ENCODE measurements at places on chromosomes 16 and 17. TPM values are rescaled to one million over a fixed set of nuclear protein-coding genes. Genes with fewer than 3 reads are reported as not detected.

Gene PIK3R5
- total RNA-seq: 2.7 TPM

Gene MRPL45
- 39.5 TPM for total RNA-seq

Gene KRTAP4-6
- not detected for total RNA-seq

Gene TOX3
- not detected for total RNA-seq

GRCh38 chr17:60641810-60642220, 35.8 kb upstream of the BCAS3 start:
- DNase-seq: no peak

- no peak for DNase-seq
These were observed 355.6 kb downstream of the GRIN2A start for GRCh38 chr16:9826656-9827055.

GRCh38 chr17:78200451-78200850, 13.3 kb downstream of the AFMID start:
- DNase-seq: no peak

GRCh38 chr17:9064311-9064834, 43.1 kb downstream of the NTN1 start:
- no peak for DNase-seq

GRCh38 chr17:4675791-4676190, 28.1 kb downstream of the PELP1 start:
- no peak for DNase-seq

DNA sequence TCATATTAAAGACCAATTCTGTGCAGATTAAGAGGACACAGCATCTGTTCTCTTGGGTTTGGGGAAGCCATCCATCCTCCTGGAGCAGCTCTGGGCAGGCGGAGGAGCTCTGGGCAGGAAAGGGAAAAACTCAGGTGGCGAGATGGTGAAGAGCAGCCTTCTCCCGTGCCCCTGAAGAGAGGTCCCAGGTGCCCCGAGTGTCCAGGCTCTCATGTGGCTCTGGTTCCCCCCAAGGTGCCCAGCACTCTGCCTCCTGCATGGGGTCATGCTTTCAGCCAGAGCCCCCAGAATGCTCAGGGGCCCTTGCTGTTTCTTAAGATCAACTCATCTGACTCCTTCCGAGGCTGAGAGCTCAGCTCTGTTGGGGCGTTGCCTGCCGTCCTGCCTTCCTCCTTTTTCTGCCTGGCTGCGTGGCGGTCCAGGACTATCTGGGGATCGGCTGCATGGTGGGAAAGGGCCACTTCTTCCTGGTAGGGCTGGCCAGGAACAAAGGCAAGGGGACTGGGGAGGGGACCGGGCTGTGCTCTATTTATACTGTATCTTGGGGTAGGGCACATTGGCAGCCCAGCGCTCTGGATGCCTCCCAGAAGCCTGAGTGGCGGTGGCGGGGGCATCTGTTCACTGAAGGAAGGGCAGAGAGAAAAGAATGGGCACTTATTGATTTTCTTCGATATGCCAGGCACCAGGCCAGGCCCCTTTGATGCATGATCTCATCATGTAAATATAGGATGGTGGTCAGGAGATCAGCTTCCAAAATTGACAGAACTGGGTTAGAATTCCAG, 103.2 kb upstream of the SDK2 start:
- peak; percentile 41 for DNase-seq

DNA sequence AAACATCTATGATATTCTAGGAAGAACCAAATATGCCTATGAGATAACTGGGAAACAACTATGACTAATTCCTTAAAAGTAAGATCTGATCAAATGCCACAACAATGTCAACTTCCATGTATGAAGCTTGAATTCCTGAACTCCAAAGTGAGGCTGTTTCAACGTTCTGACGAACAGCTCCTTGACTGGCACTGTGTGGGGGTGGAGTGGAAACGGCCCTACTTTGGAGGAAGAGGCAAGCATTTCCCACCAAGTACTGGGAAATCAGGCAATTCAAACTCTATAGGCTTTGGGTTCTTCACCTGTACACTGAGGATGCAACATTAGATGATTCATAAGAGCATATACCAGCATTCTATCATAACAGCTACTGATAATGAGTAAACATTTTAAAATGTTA, 187.2 kb downstream of the CDK5R1 start:
- no peak for DNase-seq

- DNase-seq: no peak
These were observed 68.3 kb upstream of the BCAR1 start for GRCh38 chr16:75319513-75320411.

GRCh38 chr17:8383143-8383822, at the start of gene RPL26:
Gene RPL26, minus strand, starts transcription at chr17:8383193. Its CDS starts 883 bp downstream, at chr17:8382310.
- DNase-seq: peak; percentile 94

Data from left ventricle myocardium inferior (tissue), 1 donor.